ENCODE measurements at places on chromosomes 5 and 9.

DNA sequence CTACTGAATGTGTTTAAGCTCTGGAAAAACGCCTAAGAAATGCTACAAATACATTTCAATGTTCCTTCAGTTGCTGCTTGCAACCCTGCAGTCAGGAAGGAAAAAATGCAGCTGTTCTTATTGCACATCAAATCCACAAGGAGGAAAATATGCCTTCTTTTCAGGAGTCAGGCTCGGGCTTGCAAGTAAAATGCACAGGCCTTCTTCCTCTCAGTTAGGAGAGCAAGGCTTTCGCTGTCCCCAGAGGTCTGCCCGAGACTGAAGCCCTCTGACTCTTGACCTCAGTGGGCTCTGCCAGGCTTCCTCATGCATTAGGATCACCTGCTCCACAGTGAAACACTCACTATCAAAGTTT is 899 bp upstream of the SHC3 start:
- DNase-seq, result peak; percentile 47

GRCh38 chr5:135437422-135437795 is 9.7 kb downstream of the DCANP1 start:
- DNase-seq, result no peak

GRCh38 chr5:109705596-109705995 is 15.9 kb downstream of the MAN2A1 start:
- no peak for DNase-seq

DNA sequence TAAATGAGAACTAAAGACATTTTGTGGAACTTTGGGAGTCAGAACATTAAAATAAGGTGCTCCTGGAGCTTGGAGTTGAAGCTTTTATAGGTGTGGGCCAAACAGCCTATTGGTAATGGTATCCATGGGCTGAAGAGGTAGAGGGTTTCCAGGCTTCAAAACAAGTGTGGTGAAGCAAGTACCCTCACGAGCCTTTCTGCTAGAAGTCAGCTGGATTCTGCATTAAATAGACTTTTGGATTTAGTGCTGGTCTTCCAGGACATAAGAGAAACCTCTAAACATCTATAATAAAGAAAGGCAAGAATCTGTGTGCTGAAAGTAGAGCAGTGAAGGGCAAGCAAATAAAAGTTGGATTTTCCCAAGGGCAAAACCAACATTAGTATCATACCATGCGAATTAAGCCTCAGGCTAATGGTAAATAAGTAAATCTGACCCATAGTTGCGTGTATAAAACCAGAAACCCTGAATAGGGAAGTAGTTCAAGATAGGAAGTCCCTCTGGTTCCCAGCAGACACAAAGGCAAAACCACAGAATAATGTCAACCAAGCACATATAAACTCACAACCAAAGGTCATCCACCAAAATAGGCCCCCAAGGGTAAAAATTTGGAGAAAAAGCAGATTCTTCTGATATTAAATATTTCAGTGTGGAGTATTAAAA is 306.3 kb downstream of the TLE4 start:
- DNase-seq, result no peak

GRCh38 chr5:86038566-86038965 is 579.2 kb upstream of the COX7C start:
- DNase-seq, result no peak

DNA sequence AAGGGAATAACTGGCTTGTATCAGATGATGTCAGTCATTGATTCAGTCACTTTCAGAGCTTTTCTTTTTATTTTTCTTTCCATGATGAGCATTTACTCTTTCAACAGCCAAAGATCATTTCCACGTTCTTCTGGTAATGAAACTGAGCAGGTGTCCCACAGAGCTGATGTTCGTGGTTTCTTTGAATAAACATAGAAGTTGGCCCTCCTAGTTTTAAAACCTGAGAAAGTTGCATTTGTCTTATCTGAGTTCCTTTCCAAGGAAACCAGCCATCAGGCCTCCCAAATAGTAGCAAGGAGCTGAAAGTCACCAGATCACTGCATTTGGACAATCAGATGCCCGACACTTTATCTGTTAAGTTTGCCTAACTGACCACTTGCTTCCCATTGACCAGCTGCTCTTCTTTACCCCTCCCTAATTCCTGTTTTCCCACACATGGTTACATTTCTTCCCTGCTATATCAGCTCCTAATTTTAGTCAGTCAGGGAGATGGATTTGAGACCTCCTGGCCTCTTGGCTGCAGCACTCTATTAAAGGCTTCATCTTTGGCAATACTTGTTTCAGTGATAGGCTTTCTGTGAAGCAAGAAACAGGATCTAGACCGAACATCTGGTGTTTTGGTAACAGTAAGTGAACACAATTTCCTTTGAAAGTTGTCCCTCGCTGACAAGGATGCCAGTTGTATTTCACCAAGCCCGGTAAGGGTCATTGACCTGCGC is 420.8 kb downstream of the CHSY3 start:
- peak; percentile 64 for DNase-seq

- no peak for DNase-seq
These were observed 126.4 kb downstream of the CRB2 start for GRCh38 chr9:123482295-123482968.

DNA sequence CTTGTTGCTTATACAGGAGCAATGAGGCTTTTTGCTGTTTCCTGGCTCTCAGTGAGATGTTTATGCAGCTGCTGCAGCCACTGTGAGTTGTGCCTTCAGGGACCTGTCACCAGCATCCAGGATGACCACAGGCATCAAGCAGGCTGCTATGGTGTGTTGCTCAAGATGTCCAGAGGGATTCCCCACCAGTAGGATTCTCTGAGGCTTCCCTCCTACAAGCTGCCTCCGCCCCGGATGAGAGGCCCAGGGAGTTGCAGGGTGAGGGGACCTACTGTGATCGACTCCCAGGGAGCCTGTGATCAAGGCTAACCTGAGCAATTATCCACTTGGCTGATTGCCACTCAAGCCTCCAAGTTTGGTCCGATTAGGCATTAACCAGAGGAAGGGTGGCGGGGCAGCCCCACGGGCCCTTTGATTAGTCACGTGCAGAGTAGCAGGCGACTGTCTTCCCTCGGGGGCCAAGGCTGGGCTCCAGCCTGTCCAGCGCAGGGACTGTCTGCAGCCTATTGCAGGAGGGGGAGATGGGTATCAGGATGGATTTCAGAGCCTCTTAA is 1.8 kb upstream of the FAT2 start:
- DNase-seq, result peak; percentile 97

DNA sequence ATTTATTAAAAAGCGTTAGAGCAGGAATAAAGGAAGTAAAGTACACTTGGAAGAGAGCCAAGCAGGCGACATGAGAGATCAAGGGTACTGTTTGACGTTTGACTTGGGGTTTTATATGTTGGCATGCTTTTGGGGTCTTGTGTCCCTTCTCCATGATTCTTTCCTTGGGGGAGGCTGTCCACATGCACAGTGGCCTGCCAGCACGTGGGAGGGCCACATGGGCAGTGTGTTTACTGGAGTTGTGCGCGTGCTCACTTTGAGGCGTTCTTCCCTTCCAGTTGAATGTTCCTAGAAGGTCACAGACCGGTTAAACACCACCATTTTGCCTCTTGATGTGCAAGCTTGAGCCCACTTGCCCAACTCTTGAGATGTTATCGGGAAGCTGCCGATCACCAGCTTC is 49.5 kb upstream of the ICE1 start:
- DNase-seq, result no peak

DNA sequence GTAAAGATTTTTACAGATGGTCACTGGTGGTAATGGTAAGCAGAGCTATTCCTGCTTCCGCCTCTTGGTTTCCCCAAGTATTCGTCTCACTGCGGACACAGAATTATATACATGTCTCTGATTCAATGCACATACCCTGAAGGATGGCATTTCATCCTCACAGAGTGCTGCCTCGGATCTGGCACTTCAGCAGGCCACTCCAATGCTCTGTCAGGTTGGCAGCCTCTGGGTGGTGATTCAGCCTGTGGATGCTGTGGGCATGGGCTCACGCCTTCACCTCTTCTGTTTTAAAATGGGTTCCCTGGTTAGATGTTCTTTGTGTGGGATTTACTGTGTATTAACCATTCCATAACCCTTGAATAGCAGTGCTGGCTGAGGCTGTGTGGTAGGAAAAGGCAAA is 182.6 kb upstream of the ZNF608 start:
- no peak for DNase-seq

DNA sequence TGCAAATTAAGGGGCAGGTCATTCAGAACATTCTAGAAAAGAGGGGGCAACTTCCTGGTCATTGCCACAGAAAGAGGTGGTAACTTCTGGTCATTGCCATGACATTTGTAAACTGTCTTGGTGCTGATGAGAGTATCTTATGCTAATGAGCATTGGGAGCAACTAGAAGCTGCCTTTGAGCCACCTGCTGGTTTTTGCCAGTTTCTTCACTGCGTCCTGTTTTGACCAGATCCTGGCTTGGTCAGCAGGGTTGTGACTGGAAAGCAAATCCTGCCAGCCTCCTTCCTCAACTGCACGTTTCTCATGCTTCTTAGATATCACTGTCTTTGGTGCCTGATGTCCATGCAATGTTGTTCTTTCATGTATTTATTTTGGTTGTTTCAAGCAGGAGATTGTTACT is 53.2 kb upstream of the SPATA31C2 start:
- DNase-seq, result peak; percentile 10

- DNase-seq, result no peak
These were observed 68.9 kb upstream of the SELENOP start for GRCh38 chr5:42880496-42881150.

- DNase-seq, result peak; percentile 55
These were observed 2.7 kb downstream of the GCNT4 start for GRCh38 chr5:75049456-75050351.

GRCh38 chr5:45642370-45642769 is 53.8 kb downstream of the HCN1 start:
- DNase-seq, result no peak

GRCh38 chr9:137985637-137986071 is 108.1 kb downstream of the CACNA1B start:
- DNase-seq, result no peak

DNA sequence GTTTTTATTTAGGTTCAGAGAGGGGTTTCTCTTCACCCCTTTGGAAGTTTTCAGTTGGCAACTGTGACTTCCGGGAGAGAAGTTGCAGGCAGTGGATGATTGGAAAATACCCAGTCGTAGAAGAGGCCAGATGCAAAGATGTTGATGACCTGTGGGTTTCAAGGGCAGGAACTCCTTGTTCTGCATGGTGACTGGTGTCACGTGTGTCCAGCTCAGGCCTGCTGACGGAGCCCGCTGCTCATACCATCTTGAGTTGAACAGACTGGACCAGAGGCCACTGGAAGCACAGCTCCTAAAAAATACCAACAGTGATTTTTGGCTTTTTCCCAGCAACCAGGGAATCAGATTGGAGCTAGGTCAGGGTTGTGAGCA is 243.9 kb upstream of the KLF4 start:
- DNase-seq, result peak; percentile 92
